ENCODE measurements at places on chromosomes 4 and X. TPM values are rescaled to one million over a fixed set of nuclear protein-coding genes. Genes with fewer than 3 reads are reported as not detected.
A peak's percentile ranks its signal among the peaks of the same experiment; 100 is the strongest.

DNA sequence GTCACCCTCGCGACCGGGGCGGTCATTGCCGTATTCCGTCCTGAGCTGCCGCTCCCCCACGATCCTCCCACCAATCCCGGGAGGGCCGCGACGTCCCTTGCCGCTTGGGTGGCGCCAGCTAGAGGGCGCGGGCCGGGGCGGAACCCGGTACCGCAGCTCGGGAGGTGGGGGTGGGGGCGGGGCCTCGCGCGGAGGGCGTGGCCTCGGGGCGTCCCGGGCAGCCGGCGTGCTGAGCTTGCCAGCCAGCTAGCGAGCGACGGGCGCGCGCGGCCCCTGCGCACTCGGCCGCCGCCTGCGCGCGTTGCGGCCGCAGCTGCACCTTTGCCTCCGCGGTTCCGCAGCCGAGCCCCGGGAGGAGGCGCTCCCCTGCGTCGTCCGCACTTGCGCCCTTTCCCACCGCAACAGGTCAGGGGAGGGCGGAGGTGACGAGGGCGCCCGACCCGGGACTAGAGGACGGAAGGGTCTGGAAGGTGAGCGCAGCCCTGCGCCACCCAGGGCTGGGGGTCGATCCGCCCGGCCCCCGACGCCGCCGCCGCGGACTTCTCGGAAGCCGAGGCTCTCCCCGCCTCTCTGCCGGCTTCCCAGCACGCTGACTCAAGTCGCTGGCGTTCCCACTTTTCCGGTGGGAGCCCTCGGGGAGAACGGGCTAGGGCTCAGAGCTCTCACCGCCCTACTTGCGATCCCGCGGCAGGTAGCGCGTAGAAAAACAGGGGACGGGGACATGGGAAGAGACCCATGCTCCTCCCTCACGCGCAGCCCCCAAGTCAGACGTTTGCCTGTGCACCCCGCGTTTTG, at the start of gene AFF1:
AFF1 (plus strand) TSS at position 241 of the 795 bp plus-strand sequence. CDS start 13,523 bp downstream, outside the sequence.
- DNase-seq = peak; percentile 89

DNA sequence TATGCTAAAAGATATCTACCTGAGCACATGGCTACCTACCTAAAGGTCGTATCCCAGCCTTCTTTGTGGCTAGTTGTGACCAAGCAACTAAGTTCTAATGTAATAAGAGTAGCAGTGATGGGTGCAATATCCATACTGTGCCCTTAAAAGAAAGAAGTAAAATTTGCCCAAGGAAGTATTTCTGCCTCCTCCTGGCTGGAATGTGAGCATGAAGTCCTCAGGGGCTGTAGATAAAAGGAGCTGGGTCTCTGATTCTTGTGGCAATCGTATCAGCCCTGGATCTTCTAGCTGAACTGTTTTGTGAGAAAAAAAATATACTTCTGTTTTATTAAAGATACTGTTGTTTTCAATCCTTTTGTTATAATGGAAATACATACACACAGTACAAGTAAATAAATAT, 217.4 kb downstream of the GPAT3 start:
- no peak for DNase-seq

GRCh38 chr4:144655491-144655890, 9.5 kb downstream of the HHIP start:
- DNase-seq = no peak

GRCh38 chrX:22063284-22063683, 31.2 kb downstream of the PHEX start:
- no peak for DNase-seq

DNA sequence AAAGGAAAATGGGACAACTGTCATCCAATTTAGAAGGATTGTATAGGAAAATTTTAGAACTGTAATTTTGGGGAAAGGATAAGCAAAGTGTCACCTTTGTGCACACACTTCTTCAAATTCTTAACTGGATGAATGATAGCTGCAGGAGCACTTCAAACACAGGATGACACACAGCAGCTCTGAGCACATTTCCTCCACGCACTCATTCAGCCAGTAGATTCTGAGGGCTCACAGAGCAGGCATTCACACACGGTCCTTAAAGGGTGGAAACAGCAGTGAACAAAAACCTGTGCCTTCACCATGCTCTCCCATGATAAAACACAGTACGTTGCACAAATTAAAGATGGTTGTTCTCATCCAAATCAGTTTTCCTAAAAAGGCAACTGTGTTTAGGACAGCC, 38.5 kb upstream of the KLF3 start:
- no peak for DNase-seq

- DNase-seq = no peak
Measured at GRCh38 chrX:154729439-154729838, 21.4 kb downstream of the GAB3 start.

DNA sequence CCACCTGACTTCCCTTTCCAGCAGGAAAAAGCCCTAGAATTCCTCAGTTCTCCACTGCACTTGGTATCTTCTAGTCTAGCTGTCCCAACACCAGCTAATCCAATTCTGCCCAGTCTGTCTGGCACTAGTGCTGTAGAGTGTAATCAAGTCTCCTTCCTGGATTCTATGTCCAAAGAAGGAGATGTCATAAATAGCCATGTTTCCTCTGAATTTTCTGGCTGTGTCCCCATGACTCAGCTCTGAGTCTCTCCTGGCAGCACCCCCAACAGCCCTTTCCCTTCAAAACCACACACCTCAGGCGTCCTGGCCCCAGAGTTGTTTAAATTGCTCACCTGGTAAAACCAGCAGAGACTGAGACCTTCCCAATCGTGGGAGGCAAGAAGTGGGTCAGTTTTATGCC, 197.2 kb downstream of the GRXCR1 start:
- DNase-seq = no peak

DNA sequence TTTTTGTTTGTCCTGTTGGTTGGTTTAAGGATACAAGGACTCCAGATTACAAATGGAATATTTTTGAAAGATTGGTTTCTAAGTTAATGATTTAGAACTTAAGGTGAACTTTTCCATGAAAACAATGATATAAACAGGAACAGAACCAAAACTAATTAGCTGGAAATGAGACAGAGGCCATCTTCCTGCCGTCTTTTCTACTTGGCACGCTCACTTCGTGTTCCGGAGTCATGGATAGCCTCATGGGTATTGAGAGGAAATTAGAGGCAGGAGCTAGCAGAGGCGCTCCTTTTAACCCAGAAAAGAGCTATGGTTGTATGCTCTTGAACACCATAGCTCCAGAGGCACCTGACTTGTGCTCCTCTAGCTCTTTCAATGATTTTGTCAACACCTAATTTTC, 2.4 kb downstream of the FAM241A start:
- DNase-seq = no peak

Gene ZNF630
- total RNA-seq = 0.32 TPM

DNA sequence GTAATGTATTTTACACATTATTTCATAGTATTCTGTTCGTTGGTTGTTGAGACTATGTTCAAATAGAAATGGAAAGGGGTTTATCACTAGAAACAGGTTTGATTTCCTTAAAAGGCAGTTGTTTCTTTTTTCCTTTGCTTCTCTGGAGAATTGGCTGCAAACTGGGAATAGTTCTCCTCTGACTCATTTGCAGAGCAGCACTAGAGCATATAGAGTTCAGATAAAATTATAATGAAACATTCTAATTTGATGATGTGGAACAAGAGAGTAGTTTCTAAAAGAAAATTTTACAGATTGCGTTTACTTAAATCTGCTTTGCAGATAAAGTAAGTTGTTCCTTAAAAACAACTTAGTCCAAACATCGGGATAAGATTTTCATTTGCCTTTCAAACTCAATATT, 29.7 kb downstream of the SYNPO2 start:
- peak; percentile 80 for DNase-seq

DNA sequence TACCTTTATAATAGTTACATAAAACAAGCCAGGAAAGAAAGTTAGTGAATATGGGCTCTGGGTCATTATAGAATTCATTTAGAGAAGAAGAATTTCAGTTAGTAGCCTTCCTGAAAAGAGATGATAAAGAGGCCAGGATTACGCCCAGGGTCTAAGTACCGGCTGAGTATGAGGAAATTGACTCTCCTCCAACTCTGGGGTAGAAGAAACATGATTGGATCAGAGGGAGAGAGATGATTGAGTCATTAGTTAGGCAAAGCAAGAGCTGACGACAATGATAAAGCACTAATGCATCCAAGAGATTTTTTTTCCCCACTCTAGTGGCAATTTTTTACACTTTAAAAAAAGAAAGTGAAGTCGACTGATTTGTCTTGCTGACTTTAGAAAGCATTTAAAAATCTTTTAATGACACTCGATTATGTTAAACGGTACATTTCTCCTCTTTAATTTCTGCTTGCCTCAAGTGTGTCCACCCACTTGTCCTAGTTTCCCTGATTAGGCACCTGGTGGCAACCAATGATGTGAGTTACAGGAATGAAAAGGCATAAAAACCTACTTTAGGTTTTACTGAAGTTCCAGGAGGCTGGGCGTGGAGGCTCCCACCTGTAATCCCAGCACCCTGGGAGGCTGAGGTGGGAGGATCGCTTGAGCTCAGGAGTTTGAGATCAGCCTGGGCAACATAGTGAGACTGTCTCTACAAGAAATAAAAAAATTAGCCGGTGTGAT, 37.3 kb upstream of the IGFBP7 start:
- DNase-seq = peak; percentile 37

All from fibroblast of villous mesenchyme (primary cell).